Forelimb muscle (tissue), 1 donor: ENCODE measurements at places on chromosomes 7 and 10.

- no peak for DNase-seq
These were observed 20.4 kb downstream of the PTPRN2 start for GRCh38 chr7:158567153-158567603.

DNA sequence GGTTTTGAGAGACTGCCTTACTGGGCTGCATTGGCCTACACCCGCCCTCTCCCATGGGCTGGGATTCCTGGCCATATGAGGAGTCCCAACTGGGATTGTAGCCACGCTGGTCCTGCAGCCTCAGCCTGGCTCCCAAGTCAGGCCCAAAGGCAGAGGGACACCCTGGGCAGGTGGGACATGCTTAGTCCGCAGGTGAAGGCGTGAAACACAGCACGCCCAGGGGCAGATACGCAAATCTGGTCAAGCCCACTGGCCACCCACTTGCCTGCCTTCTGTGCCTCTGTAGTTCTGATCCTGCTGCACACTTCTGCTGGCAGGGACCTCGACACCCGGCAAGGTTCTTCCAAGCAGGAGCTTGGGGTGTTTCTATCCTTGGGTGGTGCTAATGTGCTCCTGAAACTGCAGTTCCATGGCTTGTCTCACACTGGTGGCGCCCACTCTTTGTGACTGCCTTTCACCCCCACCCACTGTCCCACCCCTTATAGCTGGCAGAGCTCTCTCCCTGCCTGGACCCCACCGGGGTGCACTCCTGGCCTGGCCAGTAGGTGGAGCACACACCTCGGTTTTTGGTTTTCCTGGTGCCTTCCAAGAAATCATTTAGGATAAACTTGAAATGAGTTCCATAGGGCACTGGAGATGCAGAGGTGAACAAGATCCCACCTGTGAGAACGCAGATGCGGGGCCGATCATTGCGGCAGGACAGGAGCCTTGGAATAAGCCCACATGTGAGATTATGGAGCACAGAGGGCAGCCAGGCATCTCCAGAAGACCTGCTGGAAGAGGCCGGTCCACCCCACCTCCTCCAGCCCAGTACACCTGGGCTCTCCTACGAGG is 47.9 kb downstream of the MKI67 start:
- no peak for DNase-seq

GRCh38 chr7:22864301-22864700 is 41.7 kb upstream of the TOMM7 start:
- DNase-seq: no peak

GRCh38 chr10:124150189-124150806 is 56.9 kb upstream of the CHST15 start:
- no peak for DNase-seq

DNA sequence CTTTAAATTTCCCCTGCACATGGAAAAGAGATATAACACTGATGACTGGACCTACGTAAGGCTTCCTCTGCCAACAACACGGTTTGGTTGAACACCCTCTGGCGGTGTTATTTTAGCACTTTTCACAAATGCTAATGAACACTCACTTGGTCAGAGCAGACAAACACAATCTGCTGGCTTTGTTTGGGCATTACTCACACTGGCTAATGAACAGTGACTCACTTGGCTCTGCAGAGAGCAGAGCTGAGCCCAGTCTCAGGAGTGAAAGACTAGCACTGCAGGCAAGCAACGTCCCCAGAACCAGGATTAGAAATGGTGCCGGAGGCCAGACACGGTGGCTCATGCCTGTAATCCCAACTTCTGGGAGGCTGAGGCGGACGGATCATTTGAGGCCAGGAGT is 430.8 kb downstream of the PLXNA4 start:
- no peak for DNase-seq

GRCh38 chr7:47836503-47837202 is 111.6 kb downstream of the PKD1L1 start:
- DNase-seq: no peak

GRCh38 chr7:873367-874002 is 2.9 kb upstream of the GET4 start:
- peak; percentile 45 for DNase-seq

DNA sequence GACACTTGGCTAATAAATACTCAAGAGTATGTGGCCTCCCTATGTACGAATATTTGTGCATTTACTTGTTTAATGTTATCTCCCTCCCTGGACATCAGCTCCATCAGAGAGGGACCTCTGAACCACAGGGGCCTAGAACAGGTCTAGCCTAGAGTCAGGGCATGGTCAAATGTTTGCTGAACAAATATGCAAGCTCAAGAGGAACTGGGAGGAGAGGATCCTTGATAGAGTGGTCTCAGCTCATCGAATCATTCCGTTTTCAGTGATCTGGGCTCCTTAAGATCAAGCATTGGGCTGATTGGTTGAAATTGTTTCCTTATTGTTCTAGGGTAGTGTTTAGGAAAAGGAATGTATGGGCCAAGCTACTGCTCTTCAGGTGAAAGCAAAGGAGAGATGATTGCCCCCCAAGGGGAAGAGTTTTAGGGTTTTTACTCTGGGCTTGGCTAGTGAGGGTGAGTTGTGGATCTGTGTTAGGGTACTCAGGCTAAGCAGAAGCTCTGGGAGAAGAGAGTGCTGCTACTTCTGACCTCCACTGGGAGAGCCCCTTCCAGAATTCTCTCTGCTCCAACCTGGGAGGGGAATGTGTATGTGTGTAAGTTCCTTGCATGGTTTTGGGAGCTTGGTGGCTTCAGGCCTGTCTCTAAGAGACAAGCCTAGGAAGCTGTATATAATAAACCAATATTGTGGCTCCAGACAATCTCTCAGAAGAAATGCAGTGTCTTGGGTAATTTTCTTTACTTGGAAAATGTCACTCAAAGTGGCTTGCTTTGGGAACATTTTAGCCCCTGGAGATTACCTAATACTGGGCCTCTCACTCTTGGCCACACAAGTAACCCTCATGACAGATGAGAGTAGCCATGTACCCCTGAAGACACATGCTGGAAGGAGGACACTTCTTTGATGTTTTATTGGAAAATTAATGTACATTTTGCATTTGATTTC is 110.0 kb downstream of the EMX2 start:
- no peak for DNase-seq

GRCh38 chr10:131679926-131680325 is 220.9 kb upstream of the PPP2R2D start:
- no peak for DNase-seq

- DNase-seq: no peak
These were observed 73.0 kb downstream of the TPK1 start for GRCh38 chr7:144762853-144763252.

- DNase-seq: peak; percentile 28
These were observed at the start of gene STEAP2 for GRCh38 chr7:90211391-90212148. Gene STEAP2 (plus strand): TSS chr7:90211740. CDS start chr7:90225083, 13,343 bp downstream.

DNA sequence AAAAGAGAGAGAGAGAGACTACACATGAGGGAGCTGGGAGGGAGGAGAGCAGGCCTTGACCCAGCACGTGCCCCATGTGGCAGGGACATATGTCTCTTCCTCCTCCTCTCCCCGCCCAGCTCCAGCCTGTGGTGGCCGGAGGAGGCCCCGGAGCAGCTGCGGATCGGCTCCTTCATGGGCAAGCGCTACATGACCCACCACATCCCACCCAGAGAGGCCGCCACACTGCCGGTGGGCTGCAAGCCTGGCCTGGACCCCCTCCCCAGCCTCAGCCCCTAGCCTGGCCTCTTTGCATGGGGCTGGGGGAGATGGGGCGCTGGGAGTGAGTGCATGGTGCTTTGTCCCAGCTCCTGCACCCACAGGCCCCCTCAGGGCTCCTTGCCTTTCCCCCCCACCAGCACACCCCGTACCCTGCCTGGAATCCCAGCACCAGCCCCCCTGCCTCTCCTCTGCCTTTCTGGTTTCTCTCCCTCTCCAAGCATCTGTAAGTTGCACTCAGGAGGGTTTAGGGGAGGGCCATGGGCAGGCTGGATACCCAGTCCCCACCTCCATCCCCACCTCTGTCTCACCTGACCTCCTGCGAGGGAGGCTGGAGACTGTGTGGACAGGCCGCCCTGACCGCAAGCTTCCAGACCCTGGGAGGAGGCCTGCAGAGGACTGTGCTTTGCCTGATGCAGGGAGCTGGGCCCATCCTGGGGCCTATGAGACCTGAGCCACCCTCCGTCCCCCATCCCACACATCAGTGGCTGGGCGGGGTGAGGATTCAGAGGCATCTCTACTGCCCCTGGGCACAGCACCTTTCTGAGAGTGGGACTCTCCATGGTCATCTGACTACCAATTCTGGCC is 4.8 kb downstream of the UPK3B start:
- DNase-seq: no peak

DNA sequence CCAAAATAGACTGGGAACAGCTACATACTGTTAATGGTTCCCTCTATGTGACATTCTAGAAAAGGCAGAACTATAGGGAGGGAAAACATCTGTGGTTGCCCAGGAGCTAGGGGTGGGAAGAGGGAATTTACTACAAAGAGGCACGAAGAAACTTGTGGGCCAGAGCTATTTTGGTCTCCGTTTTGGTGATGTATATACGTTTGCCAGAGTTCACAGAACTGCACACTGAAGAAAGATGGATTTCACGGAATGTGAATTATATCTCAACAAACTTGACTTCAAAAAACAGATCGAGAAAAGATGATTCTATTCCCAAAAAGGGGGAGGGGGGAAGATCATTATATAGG is 386 bp upstream of the AS3MT start:
- no peak for DNase-seq

GRCh38 chr10:119199231-119199992 is 8.0 kb upstream of the GRK5 start:
- peak; percentile 77 for DNase-seq

GRCh38 chr10:17407047-17407446 is 47.3 kb downstream of the ST8SIA6 start:
- no peak for DNase-seq

- no peak for DNase-seq
These were observed 16.3 kb downstream of the PI4K2A start for GRCh38 chr10:97656777-97657176.

GRCh38 chr7:48438206-48438605 is 266.9 kb downstream of the ABCA13 start:
- DNase-seq: no peak

- no peak for DNase-seq
These were observed 65.5 kb downstream of the C10orf143 start for GRCh38 chr10:130045091-130045652.

DNA sequence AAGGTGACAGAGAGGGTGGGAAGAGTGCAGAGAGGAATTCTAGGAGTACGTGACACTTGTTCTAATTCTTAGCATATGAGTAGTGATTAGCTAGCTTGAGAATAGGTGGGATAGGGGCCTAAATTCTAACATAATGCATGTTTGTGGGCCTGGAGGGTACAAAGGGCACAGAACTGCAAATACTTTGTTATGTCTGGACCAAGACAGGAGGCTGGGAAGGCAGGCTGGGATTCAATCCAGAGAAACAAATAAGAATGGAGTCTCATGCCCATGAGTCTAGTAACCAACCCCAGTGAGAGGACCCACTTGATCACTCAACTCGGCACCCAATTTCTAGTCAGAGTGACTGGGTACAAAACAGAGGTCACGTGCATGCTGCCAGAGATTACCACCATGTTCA is 40.9 kb downstream of the RHOBTB1 start:
- DNase-seq: no peak

GRCh38 chr7:1897076-1897860 is 227.2 kb downstream of the ELFN1 start:
- DNase-seq: no peak

DNA sequence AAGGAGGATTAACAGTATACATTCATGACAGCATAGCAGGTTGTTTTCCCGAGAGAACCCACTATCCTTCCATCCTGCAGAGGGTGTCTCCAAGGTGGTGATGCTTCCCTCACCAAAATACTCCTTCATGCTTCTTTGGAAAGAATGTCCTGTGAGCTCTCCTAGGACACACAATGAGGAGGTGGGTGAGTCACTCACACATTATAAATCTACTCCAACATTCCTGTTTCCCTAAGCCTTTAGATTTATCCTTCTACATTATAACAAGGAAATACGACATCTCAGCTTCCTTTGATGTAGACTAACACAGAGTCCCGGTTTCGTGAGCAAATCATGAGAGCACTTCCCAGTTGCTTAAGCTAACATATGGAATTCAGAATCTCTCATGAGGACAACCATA is 689.7 kb upstream of the CELF2 start:
- DNase-seq: no peak
